ENCODE measurements at places on chromosomes 2 and 18.

- DNase-seq: no peak
Observed at GRCh38 chr2:88443353-88443938, 9.0 kb downstream of the FOXI3 start.

DNA sequence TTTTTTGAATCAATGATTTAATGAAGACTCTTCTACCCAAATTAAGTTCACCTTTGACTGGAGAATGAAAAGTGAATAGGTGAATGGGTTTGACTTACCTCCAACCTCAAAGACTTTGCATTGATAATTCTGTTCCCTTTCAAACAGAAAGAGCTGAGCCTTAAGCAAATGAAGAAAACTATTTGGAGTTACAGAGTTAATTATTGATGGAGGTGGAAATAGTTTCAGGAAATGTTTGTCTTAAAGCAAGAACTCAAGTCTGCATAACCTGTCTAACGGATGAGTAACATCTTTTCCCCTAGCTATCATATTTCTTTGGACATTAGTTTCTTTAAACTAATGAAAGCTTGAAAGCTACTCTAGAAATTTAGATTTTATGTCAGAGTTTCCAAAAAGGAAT is 166.5 kb downstream of the CERS6 start:
- no peak for DNase-seq

- DNase-seq: no peak
Observed at GRCh38 chr2:177260379-177260778, 4.1 kb downstream of the NFE2L2 start.

DNA sequence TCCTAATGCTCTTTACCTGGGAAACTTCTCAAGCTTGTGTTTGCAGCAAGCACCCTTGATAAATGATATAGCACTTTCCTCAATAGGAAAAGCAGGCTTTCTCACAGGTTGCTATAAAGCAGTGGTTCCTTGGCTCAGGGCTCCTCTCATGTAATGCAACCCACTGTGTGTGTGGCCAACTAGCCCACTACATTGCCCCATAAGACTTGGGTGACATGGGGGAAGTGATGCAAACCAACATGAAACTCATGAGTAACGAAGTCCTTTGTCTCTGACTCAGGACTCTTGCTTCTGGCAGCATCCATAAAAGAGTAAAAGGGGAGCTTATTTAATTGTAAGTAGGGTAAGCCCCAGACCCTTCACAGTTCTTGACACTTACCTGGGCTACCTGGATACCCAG is 106.9 kb downstream of the COL4A4 start:
- DNase-seq: no peak

DNA sequence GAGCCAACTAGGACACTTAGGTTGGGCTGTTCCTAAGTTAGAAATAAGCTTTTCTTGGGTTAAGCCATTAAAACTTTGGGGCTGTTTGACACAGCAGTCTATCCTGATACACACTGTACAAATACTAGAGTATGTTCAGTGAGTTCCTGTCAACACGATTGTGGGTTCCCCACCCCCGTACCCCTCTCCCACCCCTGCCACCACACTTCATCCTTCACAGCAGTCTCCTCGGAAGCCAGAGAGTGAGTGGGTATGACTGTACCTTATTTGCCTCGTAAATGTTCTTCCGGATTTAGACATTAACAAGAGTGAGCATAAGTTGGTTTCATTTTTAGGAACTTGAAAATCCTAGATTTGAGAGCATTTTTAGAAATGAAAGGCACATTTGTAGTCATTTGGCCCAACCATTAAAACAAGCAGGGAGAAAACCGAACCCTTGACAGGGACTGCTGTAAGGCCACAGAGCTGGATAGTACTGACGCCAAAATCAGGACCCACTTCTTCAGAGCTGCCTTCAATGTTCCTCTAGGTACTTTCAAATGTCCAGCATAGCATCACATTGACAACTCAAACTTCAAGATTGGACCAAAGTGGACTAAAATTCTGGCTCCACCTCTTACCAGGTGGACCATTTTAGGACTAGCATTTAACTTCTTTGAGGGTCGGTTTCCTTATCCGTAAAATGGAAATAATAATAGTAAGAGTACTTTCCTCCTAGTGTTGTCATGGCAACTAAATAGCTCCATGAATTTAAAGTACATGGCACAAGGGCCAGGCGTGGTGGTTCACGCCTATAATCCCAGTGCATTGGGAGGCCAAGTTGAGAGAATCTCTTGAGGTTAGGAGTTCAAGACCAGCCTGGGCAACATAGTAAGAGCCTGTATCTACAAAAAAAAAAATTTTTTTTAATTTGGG is 166.3 kb upstream of the SERTAD2 start:
- DNase-seq: no peak

DNA sequence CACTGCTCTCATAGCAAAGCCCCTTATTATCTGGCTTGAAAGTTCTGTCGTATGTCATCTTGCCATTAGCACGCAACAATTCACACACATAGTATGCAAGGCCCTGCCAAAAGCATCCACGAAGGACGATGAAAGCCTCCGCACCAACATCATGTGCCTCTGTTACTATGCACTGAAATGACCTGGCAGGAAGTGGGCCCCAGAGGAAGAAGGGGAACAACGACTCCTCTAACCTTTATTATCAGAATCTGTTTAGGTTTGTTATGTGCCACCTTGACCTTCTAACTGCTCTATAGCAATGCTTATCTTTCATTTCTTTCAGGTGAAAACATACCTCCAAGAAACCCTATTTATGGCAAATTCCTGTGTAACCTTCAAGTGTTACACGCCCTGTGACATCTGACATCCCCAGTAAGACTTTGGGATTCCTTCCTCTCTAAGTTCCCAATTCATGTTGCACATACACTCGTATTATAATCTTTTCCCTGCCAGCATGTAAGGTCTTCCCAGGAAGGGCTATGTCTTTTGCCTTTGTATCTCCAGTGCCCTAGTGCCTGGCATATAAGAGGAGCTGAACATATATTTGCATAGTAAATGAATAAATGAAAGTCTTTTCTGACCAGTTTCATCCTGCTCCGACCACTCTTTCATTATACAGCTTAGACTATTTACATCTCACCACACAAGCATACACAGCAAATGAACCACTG is 7.0 kb upstream of the NDUFV2 start:
- peak; percentile 62 for DNase-seq
